ENCODE measurements at places on chromosomes 3 and 15.

GRCh38 chr3:2094941-2095340 is 3.7 kb upstream of the CNTN4 start:
- DNase-seq, result no peak

- no peak for DNase-seq
These were observed 22.1 kb downstream of the SNRPN start for GRCh38 chr15:24976932-24977331.

- no peak for DNase-seq
These were observed 99.0 kb downstream of the ST8SIA2 start for GRCh38 chr15:92492551-92493115.

DNA sequence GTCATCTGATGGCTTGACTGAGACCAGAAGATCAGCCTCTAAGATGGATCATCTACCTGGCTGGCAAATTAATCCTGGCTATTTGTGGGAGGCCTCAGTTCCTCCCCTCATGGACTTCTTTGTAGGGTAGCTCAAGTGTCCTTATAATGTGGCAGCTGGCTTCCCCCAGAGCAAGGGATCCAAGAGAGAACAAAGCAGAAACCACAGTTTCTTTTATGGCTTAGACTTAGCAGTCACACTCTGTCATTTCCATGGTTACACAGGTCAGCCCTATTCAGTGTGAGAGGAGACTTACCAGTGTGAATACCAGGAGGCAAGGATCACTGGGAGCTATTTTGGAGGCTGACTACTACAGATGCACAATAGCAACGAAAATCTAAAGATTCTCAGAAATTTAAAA is 15.3 kb upstream of the ARL14 start:
- DNase-seq, result no peak

- DNase-seq, result no peak
These were observed 2.4 kb upstream of the SKIC8 start for GRCh38 chr15:78301828-78302227.

DNA sequence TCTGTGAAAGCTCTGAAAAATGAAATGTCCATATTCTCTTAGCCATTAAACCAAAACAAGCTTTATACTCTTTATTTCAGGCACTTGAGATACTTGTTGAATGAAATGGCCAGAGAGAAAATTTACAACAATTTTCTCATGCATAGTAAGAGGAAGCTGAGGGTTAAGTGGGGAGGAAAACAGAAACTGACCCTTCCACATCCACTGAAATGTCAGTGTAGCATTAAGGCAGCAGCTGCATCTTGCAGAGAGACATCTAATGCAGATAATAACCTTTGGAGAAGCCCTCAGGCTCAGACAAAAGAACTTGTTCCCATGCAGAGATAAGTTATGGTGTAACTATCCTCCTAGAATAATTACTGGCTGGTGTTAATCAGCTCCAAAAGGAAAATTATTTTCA is 34.0 kb downstream of the ZDHHC23 start:
- DNase-seq, result no peak

DNA sequence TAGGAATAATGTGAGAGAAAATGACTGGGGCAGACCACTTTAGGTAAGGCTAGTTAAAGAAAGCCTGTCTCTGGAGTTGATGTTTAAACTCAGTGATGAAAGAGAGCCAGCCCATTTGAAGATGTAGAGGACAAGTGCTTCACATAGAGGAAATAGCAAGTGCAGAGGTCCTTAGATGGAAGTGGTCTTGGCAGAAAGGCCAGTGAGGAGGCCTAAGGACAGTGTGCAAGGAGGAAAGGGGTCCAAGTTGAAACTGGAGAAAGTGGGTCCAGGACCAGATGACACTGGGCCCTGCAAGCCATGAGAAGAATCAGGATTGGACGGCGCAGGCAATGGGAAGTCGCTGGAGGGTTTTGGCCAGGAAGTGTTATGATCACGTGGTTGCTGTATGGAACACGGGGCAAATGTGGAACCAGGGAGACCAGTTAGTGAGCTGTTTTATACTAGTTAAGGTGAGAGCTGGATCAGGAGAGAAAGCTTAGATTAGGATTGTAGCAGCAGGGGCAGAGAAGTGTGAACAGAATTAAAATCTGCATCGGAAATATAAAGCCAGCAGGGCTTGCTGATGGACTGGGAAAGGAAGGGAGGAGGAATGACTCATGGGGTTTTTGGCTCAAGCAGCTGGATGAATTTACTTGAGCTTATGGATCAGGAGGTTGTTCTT is 48.0 kb upstream of the SCAANT1 start:
- DNase-seq, result no peak

GRCh38 chr15:48358229-48359152 is 27.3 kb downstream of the DUT start:
- no peak for DNase-seq

GRCh38 chr15:84975871-84976351 is 5.7 kb upstream of the PDE8A start:
- no peak for DNase-seq

GRCh38 chr3:160999274-160999673 is 105.9 kb downstream of the B3GALNT1 start:
- no peak for DNase-seq

DNA sequence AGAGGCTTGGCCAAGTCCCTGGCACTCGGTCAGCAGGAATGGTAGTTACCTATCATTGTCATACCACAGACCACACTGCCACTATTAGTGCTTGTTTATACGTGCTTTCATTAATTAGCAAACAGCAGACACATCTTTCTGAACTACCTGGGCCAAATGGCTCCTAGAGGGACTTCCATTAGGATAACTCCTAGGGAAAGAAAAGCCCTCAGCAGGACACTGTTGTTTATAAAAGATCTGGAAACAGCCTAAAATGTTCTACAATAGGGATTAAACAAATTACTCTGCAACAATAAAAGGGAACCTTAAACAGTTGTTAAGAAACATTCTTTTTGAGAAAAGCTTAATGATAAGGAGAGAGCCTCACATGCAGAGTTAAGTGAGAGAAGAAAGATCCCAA is 38.5 kb downstream of the ARHGEF3 start:
- no peak for DNase-seq

DNA sequence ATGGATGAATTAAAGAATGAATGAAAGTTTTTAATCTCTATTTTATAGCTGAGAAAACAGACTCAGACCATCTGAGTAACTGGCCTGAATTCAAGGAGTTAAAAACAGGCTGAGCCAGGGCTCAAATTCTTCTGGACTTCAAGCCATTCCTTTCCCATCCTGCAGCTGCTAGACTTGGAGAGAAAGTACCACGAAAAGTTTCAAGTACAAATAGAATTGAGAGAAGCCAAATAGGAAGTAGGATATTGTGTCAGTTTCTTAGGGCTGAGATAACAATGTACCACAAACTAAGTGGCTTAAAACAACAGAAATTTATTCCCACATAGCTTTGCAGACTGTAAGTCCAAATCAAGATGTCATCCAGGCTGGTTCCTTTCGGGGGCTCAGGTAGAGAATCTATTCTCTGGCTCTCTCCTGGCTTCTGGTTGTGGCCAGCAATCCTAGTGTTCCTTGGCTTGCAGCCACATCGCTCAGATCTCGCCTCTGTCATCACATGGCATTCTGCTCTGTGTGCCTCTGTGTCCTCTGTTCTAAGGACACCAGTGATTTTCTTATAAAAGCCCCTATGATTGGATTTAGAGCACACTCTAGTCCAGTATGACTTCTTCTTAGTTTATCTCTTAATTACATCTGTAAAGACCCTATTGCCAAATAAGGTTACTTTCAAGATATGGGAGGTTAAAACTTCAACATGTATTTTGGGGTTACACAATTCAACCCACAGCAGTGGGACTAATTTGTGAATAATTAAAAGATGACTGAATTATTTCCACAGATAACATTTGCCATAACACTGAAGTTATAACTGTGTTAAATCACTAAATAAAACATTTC is 25.7 kb upstream of the GOLIM4 start:
- no peak for DNase-seq

DNA sequence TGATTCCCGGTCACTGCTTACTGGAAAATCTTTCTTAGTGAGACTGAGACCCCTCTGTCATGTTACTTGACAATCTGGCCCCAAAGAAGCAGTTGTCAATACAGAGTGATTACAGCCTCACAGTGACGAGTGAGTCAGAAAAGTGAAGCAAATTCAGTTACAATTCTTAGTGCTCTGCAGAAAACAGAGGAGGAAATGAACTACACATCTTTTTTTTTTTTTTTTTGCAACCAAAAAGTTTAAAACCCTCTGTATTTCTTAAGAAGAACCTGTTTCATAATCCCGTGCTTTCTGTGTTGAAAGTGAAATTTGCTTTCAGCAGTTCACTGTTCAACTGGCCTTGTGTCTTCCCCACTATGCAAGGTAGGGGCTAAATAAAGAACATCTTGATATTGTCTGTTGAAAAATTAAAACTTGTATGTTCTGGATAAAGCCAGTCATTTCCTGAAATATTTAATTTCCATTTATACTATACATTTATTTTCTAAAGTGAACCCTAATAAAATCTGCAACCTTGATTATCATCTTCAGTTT is 1.9 kb downstream of the AQP9 start:
- DNase-seq, result no peak

GRCh38 chr3:41522612-41523011 is 323.3 kb downstream of the CTNNB1 start:
- no peak for DNase-seq

GRCh38 chr15:39968273-39969001 is 34.5 kb downstream of the EIF2AK4 start:
- no peak for DNase-seq

GRCh38 chr15:25623708-25624107 is 184.9 kb upstream of the UBE3A start:
- no peak for DNase-seq

GRCh38 chr15:101723171-101723873 is 951 bp downstream of the TARS3 start:
- no peak for DNase-seq

DNA sequence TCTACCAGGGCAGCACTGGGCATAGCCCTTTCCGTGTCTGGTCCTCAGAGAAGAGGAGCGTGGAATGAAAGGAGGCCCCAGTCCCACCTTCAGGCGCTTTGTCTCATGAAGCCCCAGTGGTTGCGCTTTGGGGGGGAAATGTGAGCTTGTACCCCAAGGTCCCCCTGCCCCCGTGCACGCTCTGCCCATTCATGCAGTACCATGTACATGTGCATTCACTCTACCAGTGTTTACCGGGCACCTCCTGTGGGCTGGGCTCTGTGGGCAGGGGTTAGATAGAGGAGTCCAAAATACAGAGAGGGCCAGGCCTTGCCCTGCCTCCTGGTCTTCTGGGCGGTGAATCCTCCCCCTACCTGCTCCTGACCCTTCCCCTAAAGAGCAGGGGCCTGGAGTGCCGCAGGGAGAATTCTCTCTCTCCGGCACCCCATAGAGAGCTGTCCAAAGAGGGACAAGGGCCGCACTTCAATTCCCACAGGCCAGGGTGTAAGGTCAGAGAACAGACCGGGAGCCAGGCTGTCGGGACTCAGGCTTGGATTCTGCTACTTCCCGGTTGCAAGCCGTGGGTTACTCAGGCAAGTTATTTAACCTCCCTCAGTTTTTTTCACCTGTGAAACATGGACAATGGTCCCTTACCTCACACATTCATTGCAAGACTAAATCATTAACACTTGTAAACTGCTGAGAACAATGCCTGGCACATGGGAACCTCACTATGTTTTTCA is 153.4 kb downstream of the MEGF11 start:
- DNase-seq, result no peak

GRCh38 chr15:89370120-89370977 is 35.7 kb upstream of the POLG start:
- no peak for DNase-seq

GRCh38 chr15:100457201-100457600 is 71.5 kb downstream of the CERS3 start:
- DNase-seq, result no peak

- DNase-seq, result no peak
These were observed 10.2 kb downstream of the CA12 start for GRCh38 chr15:63371297-63371918.

- DNase-seq, result no peak
These were observed 9.3 kb downstream of the PSTPIP1 start for GRCh38 chr15:77004189-77004588.

DNA sequence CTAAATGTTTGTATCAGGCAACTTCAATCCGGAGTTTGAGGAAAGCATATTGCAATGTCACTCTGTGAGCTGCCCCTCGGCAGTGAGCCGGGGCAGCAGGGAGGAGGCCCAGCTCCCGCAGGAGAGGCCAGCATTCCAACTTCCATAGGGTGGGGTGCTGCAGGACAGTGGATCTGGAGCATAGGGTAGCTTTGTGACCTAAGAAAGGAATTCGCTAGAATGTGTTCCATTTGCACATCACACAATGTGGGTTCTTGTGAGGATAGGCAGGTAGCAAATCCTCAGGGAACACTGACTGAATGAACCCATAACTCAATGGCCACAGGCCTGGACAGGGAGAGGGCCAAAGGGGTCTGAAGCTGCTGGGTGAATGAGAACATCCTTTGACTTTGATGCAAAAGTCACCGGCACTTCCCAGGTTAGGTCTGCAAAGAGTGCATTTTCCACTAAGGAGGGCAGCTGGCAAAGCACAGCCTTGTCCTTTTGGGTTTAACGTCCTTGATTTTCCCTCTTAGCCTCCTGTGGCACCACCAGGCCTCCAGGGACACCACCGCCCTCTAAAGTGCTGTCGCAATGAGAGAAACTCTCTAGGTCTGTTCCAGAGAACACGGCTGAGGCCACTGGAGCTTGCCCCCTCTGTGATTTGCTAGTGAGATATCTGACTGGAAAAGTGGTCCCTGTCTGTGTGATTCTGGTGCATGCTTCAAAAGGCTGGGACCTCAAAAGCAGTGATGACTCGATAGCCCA is 36.2 kb downstream of the GABRB3 start:
- DNase-seq, result no peak
